Lower leg skin (tissue), 4 donors: ENCODE measurements at places on chromosomes 1 and 21.

DNA sequence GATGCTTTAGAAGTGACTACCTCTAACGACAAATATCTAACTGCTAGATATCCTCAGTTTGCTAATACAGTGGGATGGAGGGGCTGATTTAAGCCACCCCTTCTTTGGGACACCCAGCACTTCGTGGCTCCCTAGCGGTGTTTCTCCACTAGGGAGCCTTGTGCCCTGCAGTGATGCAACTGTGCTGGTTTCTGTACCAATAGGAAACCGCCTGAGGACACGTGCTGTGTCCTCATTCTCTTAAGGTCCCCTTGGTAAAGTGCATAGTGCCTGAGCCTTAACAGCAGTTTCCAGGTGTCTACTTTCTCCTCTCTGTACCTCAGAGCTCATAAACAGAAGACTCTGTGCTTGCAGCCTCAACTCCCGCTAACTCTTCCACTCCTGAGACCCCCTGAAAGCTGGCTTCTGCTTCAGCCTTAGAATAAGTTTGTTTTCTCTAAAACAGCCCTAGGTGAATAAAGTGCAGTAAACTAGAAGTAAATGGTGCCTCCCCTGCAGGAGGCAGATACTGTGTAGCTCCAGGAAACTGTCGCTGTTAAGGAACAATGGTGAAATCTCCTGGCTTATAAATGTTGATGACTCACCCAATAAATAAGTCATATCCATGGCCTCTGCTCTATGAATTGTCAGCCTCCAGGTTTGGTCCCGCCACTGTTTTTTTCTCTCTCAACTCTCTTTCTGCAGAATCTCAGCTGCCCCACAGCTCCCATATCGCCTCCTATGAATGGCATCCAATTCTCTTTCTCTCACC is 130.4 kb downstream of the AK5 start:
- DNase-seq: no peak

- no peak for DNase-seq
Measured at GRCh38 chr1:159932296-159933285, 7.3 kb upstream of the TAGLN2 start.

- no peak for DNase-seq
Measured at GRCh38 chr21:35476621-35477395, 427.7 kb upstream of the RUNX1 start.

DNA sequence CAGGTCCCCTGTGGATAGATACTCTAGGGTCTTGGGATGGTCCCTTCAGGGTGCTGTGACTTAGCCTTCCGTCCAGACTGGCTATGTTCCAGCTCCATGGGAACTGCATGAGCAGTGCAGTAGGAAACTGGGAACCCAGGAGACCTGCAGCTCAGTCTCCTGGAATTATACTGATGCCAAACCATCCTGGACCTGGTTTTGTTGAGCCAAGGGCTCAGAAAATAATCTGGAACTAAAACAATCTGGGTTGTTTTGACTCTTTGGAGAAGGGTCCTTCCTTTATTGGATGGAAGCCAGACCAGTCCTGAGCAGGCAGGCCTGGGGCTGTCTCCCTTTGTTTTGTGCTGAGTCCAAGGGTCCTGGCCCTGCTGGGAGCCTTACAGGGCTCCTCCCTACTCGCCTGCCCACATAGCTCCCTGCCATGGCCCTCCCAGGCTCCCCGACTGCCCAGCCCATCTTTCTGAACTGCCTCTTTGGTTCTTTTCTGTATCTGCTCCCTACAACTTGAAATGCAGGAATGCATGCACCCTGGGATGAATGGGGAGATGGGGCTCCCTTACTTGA is 1.2 kb downstream of the IPO13 start:
- DNase-seq: no peak

GRCh38 chr21:31111093-31111492 is 72.8 kb upstream of the KRTAP19-8 start:
- no peak for DNase-seq

- no peak for DNase-seq
Measured at GRCh38 chr1:8016895-8017241, 9.2 kb downstream of the ERRFI1 start.
